ENCODE measurements at places on chromosomes 5 and 9. TPM values are rescaled to one million over a fixed set of nuclear protein-coding genes. Genes with fewer than 3 reads are reported as not detected.

The NKD2 gene
- total RNA-seq: 10.3 TPM

The STK32A gene
- total RNA-seq: 0.98 TPM

The ISOC1 gene
- 11.9 TPM for total RNA-seq

The CANX gene
- total RNA-seq: 303 TPM

Data from spleen (tissue), 13 donors.